Activated CD8-positive, alpha-beta memory T cell treated with anti-CD3 and anti-CD28 coated beads, Interleukin-2, amount 50 U/mL, for 4 hours (primary cell): ENCODE measurements at places on chromosomes 3 and 15.

- no peak for DNase-seq
Observed at GRCh38 chr3:110736332-110736731, 335.3 kb upstream of the NECTIN3 start.

GRCh38 chr3:39166134-39166710, 12.8 kb upstream of the CSRNP1 start:
- no peak for DNase-seq

DNA sequence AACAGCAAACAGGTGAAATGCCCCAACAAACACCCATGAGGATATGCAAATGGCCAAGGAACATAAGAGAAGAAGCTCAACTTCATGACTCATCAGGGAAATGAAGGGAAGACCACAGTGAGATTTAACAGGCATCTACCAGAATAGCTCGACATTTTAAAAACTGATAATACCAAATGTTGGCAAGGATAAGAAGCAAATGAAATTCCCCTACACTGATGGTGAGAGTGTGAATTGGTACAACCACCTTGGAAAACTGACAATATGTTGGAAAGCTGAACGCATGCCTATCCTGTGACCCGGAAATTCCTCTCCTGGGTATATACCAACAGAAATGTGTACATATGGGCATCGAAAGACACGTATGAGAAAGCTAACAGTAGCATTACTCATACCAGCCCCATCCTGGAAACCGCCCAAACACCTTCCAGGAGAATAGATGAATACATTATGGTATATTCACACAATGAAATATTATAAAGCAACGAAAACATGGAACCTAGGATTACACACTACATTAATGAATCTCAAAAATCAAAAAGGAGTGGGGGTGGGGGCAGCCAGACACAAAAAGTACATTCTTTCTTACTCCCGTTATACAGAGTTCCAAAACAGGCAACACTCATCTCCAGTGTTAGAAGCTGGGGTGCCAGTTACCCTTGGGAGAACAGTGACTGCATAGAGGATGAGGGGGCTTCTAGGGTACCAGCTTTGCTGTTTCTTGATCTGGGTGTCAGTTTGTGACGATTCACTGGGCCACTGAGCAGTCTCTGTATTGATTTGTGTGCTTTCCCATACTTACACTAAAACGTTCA, 16.9 kb downstream of the RFTN1 start:
- no peak for DNase-seq

DNA sequence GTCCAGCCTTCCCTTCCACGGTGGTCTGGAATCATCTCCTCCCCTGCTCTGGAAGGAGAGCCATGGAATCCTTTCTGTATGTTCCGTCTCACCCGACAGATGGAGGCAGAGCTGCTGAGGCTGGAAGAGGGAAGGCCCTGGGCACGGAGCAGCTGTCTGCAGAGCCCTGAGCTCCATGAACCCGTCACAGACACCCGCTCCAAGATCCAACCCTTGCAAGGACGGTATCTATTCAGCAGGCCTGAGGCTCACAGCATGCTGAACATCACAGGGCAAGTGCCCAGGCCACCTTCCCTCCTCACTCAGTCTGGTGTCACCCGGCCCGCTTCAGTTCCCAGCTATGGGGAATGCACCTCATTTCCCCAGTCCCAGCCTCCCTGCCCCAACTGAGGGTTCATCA, 103.9 kb downstream of the LRIG1 start:
- DNase-seq: no peak

DNA sequence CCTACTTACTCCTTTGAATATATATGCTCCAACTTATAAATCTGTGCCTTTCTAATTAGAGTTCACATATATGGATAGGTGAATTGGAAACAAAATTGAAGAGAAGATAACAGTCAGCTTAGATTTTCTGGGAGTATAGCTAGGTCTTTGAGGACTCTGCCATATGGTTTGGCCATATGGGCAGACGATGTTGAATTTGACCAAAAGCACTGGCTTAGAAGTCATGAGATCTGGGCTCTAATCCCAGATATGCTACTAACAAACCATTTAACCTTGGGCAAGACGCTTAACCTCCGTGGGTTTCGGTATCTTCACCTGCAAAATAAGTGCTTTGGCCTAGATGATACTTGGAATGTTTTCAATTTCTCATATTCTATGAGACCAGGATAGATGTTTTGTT, 154.1 kb downstream of the LSAMP start:
- no peak for DNase-seq

GRCh38 chr3:126157083-126157768, 23.2 kb downstream of the ALDH1L1 start:
- no peak for DNase-seq
